GM20000 (cell line): ENCODE measurements at places on chromosomes 12 and 14.

DNA sequence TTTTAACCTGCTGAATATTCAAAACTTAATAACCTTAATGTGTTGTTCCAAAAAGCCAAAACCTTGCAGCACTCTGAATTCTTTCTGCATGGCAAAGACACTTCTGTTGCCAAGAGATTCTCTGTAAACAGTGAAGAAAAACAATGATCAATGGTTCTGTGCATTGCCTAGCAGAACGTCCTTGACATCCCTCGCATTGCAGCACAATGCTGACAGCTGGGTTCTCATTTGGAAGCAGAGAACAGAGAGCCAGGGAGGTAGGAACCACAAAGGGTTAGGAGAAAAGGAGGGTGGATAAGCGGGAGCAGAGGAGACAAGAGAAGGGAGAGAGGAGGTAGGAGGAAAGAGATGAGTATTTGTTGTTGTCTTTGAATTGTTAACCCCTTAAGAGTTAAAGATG is 501.1 kb downstream of the NAV3 start:
- no peak for DNase-seq

GRCh38 chr12:19482551-19483109 is 43.3 kb downstream of the AEBP2 start:
- peak; percentile 35 for DNase-seq

DNA sequence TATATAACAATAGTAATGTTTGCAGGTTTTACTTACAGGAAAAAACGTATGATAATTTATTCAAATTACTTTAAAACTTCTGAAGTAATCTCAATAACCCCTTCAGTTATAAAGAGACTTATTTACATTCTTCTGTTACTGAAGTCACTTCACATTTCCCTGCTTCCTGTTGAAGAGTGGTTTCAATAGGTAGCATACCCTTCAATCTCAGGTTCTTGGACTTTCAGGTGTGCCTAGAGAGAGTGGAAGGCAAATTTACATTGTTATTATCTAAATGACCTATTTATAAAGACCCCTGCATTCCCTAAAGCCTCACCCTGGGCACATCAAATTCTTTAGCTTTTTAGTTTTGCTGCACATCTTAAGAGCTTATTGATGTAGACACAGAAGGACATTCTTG is 137.6 kb upstream of the AEBP2 start:
- no peak for DNase-seq

GRCh38 chr12:100199023-100199346 is 1.6 kb upstream of the ACTR6 start:
- no peak for DNase-seq

DNA sequence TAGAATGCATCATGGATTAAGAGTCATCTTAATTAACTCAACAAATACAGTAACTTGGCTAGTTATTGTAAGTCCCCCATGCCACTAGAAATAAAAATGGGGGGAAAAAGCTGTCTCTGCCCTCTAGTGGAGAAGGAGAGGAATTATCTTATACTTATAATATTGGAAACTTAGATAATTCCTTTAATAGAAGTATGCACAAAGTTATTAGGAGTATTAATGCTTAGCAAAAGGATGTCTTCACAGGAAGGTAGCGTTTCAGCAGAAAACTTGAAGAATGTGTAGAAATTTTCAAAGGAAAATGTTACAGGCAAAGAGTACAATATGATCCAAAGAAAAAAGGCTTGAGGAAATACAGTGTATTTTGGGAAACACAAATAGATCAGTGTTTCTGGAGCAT is 19.8 kb downstream of the OR5AU1 start:
- DNase-seq: peak; percentile 39

DNA sequence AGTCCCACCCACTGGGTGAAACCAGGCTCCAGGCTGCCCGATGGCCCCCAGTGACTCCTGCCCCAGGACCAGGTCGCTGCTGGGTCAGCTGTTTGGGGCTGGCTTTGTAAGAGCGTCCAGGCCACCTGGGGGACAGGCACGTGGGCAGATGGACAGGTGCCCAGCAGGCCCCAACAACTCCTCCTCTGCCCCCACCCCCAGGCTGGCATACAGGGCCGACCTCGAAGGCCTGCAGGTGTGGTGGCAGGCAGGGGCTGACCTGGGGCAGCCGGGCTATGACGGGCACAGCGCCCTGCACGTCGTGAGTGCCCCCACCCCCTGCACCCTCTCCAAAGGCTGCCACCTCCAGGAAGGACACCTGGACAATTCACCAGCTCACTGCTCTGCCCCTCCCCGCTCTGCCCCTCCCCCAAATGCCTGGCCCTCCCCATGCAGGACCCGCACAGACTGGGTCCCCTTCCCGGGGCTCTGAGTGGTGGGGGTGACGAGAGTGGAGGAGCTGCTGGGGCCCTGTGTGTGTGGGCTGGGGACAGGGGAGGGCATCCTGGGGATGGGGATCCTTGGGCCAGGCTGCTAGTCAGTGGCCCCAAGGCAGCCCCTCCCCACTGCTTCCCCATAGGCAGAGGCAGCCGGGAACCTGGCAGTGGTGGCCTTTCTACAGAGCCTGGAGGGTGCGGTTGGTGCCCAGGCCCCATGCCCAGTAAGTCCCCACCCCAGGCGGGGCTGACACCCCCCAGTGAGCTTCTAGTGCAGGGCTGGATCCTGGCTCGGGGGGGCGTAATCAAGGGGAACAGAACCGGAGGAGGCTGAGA is 26.0 kb downstream of the ASPG start:
- DNase-seq: no peak

GRCh38 chr14:27995691-27996090 is 770.9 kb upstream of the FOXG1 start:
- DNase-seq: no peak

- no peak for DNase-seq
Observed at GRCh38 chr12:53935383-53936341, 3.0 kb upstream of the HOXC13 start.

- DNase-seq: no peak
Observed at GRCh38 chr12:132467511-132467910, 22.4 kb upstream of the FBRSL1 start.

DNA sequence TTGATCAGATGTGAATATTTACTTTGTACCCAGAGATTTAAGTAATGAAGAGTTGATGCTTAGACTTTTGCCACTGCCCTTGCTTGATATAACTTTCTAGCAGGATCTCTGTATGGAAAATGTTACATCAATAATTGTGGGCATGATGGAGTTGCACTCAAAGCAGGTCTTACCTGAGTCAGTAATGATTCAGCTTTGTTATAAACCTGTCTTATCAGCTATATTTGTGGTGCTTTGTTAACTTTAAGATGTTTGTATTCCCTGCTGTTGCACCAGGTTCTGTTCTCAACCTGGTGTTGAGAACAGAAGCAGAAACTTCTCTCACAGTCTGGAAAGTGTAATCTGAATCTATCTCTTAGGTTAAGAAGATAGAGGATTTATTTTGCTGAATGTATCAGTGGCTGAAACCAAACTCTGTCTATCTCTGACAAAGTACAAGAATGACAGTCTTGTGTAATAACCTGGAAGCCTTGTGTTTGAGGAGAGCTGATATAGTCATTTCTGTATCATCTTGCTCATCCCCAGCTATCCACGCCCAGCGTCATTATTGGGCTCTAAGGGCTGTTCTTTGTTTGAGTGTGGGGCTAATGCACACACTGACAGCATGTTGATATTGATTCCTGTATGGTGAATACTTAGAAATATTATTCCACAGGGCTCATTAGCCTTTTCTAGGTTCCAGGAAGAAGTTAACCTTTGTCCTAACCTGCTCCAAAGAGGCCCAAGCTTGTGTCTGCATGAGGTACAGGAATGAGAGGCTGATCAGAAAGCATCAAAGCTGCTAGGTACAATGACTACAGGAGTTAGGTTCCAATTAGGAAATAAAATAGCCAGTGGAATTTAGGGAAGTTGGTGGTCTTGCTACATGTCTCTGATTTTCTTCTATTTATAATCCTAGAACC is 3.6 kb downstream of the AKAP6 start:
- no peak for DNase-seq

GRCh38 chr14:72653026-72653425 is 240.9 kb downstream of the DPF3 start:
- no peak for DNase-seq

DNA sequence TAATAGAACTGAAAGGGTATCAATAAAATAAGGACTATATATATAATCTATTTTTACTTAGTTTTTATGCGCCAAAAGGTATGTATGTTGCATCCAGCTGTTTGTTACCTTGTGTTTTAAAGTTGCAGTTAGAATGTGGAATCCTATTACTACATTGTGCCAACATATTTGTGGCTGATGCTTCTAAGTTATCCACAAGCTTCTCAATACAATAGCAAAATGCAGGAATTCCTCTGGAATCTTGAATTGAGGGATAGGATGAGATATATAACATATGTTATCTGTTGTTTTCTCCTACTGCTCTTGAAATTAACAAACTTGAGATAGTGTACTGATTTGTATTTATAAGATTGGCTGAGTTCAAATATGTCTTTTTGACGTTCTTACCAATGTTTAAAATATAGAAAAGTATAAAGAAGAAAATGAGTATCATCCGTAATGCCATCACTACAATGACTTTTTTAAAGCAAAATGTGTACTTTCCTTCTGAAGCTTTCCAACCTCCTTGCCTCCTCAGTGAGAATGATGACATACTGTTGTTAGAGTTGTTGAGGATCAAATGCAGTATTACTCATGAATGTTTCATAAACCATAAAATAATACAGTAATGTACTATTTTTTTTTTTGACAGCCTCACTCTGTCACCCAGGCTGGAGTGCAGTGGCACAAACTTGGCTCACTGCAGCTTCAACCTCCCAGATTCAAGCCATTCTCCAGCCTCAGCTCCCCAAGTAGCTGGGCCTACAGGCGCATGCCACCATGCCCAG is 6.6 kb downstream of the RAP1B start:
- DNase-seq: no peak

DNA sequence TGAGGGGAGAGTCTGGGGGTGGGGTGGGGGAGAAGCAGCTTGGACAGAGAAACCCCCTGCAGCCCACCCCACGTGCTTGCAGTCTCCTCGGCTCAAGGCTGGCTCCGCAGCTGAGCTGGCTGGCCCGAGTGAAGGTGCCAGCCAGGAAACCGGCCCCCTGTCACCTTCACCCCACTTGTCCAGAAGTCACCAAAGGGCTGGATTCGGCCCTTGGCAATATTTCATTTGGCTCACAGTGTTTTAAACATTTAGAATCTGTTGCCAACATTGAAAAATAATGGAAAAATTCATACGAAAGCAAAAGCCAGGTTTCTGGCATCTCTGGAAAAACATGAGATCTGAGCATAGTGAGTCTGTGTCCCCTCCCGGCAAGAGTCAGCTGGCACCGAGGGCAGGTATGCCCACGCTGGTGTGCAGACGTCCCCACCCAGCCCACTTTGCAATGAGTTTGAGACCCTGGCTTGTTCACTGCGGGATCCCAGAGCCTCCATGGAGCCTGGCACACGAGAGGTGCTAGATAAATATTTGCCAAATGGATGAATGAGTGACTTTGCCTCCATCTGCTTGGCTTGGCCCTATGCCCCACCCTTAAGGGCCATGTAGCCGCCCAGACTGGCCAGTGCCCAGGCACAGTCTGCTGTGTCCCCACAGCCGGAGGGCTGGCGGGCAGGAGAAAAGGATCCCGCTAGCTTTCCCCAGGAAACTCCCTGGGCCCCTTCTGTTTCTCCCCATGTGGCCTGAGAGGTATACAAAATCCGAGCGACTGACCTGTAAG is 18.2 kb downstream of the MSI1 start:
- DNase-seq: no peak

- no peak for DNase-seq
Observed at GRCh38 chr14:82951171-82951570, 1417.5 kb upstream of the SEL1L start.

- DNase-seq: no peak
Observed at GRCh38 chr14:51750542-51750941, 98.8 kb downstream of the FRMD6 start.

GRCh38 chr14:89619596-89619995 is 202.6 kb upstream of the FOXN3 start:
- no peak for DNase-seq

DNA sequence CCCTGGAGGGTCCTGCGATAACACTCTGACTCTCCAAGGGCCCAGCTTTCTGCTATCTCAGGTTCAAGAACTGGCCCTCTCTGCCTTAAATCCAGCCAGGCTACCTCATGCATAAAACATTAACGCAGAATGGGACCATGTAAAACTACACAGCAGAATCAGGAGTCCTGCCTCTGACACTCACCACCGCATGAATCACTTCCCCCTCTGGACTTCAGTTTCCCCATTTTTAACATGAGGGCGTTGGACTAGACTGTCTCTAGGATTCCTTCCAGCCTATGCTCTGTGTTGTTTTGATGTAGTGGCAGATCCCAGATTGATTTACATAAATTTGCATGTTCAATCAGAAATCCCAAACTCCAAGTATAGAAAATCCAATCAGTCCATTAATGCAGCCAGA is 3.3 kb downstream of the NCKAP5L start:
- no peak for DNase-seq

DNA sequence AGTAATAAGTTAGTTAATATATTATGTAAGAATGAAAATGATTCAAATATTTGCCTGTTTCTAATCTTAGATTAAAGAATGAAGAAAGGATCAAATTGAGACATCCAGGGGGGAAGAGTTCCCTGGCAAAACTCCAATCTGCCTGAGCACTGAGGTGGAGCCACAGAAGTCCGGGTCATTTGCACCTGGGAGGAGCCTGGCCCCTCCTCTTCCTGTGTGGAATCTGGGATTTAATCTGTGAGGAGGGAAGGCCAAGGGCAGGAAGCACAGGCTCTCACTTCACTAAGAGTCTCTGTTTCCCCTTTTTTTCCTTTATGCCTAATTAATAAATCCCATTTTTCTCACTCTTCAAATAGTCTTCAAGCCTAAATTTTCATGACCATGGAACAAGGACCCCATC is 599.5 kb downstream of the FLRT2 start:
- no peak for DNase-seq

- no peak for DNase-seq
Observed at GRCh38 chr12:81597928-81598604, 161.1 kb downstream of the PPFIA2 start.

DNA sequence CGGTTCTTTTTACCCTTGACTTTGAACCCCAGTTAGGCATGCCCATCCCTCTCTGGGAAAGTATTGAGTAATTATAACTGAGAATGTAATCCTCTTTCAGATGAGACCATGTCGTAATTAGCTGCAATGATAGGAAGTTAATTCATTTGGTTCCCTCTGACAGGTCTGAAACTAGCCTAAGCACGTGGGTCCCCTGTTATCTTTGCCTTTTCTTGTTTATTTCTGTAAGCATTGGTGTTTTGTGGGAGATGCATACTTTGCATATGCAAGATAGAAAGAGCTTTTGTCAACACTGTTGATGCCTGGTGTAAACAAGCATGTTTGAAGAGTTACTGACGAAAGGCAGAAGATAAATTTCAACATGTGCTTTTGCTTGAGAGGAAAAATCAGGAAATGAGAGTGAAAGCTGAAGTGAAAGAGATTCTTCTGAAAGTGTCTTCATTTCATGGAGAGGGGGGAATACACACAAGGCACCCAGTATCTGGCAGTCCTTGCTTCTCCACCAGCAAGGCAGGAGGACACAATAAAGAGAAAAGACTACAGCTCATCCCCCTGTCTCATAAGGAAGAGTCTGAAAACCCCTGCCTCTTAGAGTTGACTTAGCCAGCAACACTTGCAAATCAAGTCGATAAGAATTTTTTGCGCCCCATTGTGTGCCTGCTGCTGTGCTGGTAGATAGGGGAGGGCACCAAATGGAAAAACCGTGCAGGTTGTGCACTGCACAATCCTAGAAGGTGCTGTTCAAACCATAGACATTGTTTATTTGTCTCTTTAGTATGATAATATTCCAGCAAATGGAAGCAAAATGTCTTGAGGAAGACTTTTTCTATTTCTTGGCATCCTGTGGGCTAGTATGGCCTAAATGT is 77.8 kb downstream of the SLC24A4 start:
- DNase-seq: peak; percentile 63

- DNase-seq: no peak
Observed at GRCh38 chr12:11748903-11749302, 99.4 kb downstream of the ETV6 start.
